ENCODE measurements at places on chromosomes 2 and 18. TPM values are rescaled to one million over a fixed set of nuclear protein-coding genes. Genes with fewer than 3 reads are reported as not detected.

Gene GATA6
- 0.08 TPM for polyA plus RNA-seq

Gene SULT1C4
- 0.56 TPM for polyA plus RNA-seq

Gene POTEJ
- polyA plus RNA-seq: not detected

Gene DNMT3A
- polyA plus RNA-seq: 42.9 TPM
